ENCODE measurements at places on chromosomes 11 and 22.

GRCh38 chr22:22394591-22394990 lies 114.0 kb downstream of the ZNF280B start:
- DNase-seq = no peak

- DNase-seq = no peak
Observed at GRCh38 chr22:44702479-44703198, 635 bp downstream of the PRR5 start.

GRCh38 chr11:125842321-125842948 lies 9.3 kb downstream of the PATE4 start:
- DNase-seq = no peak

- DNase-seq = no peak
Observed at GRCh38 chr11:61833471-61833870, 5.4 kb downstream of the FADS2 start.

DNA sequence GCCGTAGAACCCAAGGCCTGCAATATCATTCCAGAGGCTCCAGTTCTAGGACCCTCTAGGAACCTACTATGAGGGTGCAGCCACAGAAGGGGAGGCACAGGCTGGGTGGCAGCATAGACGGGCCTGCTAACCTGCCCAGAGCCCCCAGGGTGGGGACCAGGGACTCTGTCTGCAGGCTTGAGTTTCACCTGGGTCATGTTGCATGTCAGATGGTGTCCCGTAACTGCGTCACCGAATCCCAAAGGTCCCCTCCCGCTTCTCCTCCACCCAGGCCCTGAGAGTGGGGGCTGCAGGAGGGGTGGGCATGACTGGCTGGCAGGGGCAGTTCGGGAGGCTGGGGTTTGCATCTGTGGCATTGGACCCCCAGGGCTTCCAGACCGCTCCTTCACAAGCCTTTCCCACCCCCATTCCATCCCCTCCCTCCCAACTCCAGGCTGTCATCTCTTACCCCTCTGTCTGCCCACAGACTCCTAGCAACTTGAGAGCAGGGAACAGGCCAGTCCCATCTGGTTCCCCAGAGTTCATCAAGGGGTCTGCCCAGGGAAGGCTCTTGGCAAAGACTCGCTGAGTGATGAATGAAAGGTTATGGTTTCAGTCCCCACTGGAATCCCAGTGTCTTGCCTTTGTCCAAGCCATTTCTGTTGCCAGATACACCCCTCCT lies 16.3 kb downstream of the MYO7A start:
- no peak for DNase-seq

DNA sequence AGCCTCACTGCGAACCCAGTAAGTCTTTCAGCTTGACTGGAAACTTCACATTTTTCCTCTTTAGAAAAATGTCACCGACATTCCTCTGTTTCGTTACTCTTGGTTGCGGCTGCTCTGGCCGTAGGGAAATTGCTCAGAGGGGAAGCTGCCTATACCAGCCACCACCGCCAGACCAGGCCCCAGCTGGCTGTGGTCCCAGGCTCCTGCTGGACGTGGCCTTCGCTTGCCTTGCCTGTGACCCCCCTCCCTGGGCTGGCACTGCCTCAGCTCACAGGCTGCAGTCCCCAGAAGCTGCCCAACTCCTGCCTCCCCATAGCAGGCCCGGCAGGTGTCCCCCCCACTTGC lies 197.8 kb downstream of the MN1 start:
- DNase-seq = no peak

GRCh38 chr11:46178513-46178912 lies 57.3 kb upstream of the PHF21A start:
- DNase-seq = no peak

DNA sequence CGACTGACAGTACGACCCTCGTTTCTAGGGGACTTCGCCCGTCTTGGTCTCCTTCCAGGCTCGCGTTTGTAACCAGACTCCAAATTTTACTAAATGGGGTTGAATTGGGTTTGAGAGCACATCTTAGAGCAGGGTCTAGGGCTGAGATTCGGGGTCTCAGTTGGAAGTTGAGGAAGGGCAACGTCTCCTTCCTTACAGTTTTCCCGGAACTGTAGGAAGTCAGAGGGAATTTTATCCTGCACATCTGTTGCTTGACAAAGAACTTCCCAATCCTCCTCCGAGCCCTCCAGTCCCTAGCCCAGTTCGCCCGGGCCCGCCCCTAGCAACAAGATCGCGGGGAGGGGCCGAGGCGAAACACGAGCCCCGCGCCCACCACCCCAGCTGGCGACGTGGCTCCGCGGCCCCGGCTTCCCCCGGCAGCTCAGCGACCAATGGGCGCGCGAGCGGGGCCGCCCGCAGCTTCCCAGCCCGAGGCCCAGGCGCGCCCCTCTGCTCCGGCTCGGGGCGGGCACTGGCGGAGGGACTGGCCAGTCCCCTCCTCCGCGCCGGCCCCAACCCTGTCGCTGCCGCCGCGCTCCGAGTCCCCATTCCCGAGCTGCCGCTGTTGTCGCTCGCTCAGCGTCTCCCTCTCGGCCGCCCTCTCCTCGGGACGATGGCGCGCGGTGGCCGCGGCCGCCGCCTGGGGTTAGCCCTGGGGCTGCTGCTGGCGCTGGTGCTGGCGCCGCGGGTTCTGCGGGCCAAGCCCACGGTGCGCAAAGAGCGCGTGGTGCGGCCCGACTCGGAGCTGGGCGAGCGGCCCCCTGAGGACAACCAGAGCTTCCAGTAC lies at the start of gene RCN1:
RCN1 (plus strand) TSS at position 530 of the 826 bp plus-strand sequence; CDS start at position 653, 123 bp downstream.
- no peak for DNase-seq
